Pancreas (tissue), 10 donors: ENCODE measurements at places on chromosomes 16 and 17. TPM values are rescaled to one million over a fixed set of nuclear protein-coding genes. Genes with fewer than 3 reads are reported as not detected.

The GPR139 gene
- not detected for total RNA-seq

The SMIM5 gene
- total RNA-seq, result 1.2 TPM

The FOXF1 gene
- 0.41 TPM for total RNA-seq

The CTRL gene
- total RNA-seq, result 559 TPM

The B9D1 gene
- total RNA-seq, result 12.1 TPM

The CD300LB gene
- not detected for total RNA-seq

The DLX3 gene
- 0.38 TPM for total RNA-seq

The HOXB9 gene
- not detected for total RNA-seq

The GLP2R gene
- total RNA-seq, result 0.69 TPM

The CLEC3A gene
- not detected for total RNA-seq

The VAT1L gene
- 1.4 TPM for total RNA-seq

The KRT33B gene
- total RNA-seq, result not detected

The KREMEN2 gene
- 0.16 TPM for total RNA-seq

The RNF157 gene
- 0.87 TPM for total RNA-seq

The CNGB1 gene
- 0.03 TPM for total RNA-seq
